ENCODE measurements at places on chromosomes 11 and 22.

GRCh38 chr11:10456519-10456918, 1.5 kb downstream of the AMPD3 start:
- DNase-seq = no peak

DNA sequence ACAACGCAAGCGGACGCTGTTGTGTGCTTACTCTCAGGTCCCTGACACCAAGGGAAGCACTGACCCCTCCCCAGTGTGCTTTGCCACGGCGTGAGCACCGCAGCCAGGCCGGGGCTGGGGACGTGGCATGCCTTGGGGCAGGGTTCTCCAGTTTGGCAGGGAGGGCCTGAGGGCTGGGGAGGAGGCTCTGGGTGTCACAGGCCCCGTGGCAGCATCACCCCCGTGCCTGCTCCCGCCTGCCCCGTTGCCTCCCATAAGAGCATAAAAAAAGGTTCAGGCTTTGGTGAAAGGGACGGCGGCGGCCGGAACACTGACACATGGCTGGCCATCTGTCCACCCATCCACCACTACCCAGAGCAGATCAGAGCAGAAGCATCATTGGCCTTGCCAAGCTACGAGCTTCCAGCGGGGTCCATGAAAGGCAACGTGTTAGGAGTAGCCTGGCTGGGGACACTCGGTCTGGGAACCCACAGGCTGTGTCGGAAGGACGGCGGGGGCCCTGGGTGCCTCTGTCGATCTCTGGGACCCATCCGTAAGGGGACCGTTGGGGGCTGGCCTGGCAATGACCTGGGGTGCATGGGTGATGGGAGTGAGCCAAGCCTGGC, 183.0 kb downstream of the IGLL1 start:
- DNase-seq = no peak

DNA sequence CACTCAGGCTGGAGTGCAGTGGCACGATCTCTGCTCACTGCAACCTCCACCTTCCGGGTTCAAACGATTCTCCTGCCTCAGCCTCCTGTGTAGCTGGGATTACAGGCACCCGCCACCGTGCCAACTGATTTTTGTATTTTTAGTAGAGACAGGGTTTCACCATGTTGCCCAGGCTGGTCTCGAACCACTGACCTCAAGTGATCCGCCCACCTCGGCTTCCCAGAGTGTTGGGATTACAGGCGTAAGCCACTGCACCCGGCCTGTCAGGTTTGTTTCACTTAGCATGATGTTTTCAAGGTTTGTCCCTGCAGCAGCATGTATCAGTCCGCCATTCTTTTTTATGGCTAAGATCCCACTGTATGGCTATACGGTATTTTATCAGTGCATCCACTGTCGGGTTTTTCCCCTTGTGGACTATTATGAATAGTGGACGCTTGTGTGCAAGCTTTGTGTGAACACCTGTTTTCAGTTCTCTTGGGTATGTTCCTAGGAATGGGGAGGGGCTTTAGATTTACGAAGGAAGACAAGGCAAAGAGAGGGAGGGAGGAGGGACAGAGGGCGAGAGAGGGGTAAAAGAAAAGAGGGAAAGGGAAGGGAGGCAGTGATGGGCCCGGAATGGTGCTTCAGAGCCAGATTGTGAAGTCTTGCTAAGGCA, 13.9 kb upstream of the CDC42EP2 start:
- DNase-seq = no peak

DNA sequence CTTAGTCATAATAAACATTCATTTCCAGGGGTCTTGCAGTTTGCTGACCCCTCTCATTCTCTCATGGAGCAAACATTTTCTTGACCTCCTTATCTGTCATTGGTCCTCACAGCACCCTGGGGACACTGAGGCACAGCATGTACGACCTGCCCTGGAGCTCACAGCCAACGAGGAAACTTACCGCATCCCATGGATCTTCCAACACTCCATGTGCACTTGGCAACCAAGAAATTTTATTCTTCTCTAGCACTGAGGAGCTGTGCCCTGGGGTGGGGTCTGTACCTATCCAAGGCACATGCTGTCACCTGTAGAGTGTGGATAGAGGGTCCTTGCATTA, 69.4 kb upstream of the IGLL5 start:
- no peak for DNase-seq

GRCh38 chr22:20279662-20280134, 11.6 kb upstream of the RTN4R start:
- DNase-seq = no peak

GRCh38 chr11:91158297-91158696, 935.4 kb upstream of the CHORDC1 start:
- DNase-seq = no peak

GRCh38 chr11:107018902-107019493, 722 bp upstream of the GUCY1A2 start:
- no peak for DNase-seq

DNA sequence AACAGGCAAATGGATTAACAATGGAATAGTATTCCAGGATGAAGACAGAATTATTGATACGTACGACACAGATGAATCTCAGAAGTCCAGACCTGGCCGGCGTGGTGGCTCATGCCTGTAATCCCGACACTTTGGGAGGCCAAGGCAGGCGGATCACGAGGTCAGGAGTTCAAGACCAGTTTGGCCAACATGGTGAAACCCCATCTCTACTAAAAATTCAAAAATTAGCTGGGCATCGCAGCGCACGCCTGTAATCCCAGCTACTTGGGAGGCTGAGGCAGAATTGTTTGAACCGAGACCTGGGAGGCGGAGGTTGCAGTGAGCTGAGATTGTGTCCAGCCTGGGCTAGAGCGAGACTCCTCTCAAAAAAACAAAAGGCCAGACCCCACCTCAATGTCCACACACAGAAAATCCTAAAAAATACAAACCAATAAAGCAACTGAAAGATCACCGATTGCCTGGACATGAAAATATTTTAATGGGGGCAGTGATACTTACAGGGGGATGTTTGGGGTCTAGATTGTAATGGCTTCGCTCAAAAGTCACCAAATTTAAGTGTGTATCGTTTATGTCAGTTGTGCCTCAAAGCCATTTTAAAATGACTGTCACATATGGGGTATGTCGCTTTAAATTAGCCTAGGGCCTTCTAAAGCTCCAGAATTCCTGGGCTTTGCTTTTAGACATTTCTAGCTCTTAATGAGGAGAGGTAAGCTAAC, 3.8 kb downstream of the RPS25 start:
- DNase-seq = no peak

DNA sequence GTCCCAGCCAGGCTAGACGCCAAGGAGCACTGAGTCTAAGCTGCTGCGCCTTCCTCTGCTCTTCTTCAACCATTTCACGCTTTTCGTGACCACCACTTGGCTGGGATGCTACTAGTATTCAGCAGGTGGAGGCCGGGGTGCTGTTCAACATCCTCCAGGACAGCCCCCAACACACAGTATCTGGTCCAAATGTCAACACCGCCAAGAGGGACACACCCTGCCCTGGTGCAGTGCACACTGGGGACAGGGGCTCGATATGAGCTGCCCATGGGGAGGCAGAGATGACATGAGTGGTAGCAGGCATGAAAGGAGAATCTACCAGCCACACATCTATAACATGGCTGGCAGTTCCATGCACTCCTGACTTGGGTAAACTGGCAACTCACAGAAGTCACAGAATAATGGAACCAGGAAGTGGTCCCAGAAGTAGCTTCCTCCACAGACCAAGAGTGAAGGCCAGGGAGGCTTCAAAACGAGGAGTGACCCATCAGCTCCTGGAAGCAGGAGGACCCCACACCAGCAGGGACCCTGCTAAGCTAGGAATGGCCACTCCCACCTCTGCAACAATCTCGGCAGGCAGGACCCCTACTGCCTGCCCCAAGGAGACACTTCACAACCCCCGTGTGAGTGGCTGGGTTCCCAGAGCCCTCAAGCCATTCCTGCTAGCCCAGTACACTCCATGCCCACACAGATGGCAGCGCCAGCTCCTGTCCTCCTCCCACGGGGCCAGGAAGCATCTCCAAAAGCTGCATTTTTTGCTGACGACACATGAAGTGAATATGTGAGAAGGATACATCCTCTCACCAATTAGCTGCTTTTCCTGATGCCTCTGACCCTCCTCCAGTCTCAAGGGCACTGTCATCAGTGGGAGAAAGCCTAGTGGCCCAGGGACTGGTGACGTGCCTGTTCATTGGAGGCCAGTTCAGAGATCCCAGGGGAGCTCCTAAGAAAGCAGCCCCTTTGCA, 78.8 kb downstream of the DGCR2 start:
- no peak for DNase-seq

GRCh38 chr11:96246718-96247552, 96.1 kb downstream of the MAML2 start:
- DNase-seq = peak; percentile 40

GRCh38 chr11:126815111-126815510, 185.5 kb downstream of the KIRREL3 start:
- no peak for DNase-seq

GRCh38 chr11:69431893-69432738, 49.3 kb upstream of the LINC01488 start:
- no peak for DNase-seq

GRCh38 chr22:48931452-48931851, 896.2 kb downstream of the BRD1 start:
- DNase-seq = no peak

DNA sequence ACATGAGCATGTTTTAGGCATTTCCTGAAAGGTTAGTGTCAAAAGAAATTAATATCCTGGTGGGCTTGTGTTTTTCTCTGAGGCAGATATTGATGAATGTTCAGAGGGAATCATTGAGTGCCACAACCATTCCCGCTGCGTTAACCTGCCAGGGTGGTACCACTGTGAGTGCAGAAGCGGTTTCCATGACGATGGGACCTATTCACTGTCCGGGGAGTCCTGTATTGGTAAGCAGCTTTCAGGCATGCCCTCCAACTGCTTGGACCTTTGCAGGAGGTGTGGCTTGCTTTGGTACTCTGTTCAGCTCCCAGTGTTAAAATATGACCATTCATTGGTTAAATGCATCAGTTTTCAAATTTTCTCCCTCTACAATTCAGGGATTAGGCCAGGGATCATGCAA, 658.6 kb upstream of the ANO5 start:
- no peak for DNase-seq

DNA sequence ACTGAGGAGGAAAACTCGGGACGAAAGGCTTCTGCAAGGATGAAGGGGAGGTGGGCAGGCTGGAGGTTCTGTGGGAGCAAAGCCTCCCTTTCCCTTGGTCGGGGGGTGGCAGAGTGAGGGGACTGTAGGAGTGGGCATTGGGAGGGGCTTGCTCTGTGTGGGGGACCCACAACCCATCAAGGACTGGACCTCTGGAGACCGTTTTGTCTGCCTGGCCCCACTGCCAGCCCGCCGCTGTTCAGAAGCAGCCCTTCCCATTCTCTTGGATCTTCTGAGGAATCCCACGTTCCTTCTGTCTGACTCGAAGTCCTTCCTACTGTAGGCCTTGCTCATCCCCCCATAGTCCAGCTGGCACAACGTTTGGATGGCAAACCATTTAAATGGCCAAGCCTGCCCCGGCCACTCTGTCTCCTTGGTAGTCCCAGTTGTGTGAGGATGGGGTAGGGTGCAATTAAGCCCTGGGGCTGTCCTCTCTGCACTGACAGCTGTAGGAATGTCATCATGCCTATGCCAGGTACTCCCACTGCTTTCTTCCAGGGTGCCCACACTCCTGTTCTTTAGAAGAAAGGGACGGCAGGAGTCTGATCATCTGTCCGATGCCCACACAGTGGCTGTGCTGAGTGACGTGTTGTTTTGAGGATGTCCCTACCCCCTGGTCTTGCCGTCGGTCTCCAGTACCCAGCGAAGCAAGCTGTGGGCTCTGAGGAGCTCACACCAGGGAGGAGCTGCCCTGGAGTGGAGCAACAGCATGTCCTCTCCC, 17.0 kb upstream of the NECTIN1 start:
- no peak for DNase-seq

GRCh38 chr11:1171985-1172728, 14.4 kb downstream of the MUC5AC start:
- no peak for DNase-seq

DNA sequence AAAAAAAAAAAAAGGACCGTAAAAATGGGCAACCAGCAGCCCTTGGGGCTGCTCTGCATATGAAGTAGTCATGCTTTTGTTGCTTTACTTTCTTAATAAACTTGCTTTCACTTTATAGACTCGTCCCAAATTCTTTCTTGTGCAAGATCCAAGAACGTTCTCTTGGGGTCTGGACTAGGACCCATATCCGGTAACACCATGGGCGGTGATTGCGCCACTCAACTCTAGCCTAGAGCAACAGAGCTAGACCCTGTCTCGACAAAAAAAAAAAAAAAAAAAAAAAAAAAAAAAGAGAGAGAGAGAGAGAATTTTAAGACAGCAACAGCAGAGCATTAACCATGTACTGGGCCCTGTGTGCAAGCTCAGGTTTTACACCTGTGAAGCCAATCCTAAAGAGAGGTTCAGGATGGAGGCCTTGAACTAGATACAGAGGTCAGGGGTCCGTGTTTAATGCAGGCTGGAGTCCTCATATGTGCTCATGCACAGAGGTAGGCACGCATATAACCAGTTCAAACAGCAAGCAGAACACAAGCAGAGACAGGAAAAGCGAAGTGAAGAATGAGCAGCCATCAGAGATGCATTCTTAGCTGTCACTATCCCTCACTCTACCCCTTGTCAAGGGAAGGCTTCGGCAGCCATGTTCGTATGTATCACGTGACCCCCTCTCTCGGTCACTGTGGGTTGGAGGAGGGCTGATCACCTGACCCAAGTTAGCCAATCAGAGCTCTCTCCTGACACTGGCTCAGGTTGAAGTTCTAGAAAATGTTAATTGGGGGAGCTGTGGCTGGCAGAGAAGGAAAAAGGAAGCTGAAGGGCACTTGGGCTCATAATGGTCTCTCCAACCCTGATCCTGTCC, 16.7 kb upstream of the SYT12 start:
- no peak for DNase-seq

DNA sequence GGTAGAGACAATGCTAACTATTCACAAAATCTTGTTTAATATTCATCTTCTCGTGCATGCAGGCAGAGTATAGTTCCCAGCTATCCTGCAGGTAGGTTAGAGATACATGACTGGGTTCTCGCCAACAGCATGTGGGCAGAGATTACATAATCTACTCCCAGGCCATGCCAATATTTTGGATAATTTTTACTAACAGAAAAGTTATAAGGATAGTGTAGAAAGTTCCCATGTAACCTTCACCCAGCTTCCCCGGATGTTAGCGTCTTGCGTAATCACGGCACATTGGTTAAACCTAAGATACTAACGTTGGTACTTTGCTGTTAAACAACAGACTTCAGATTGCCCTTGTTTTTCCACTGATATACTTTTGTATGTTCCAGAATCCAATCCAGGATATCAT, 215.5 kb upstream of the LARGE1 start:
- no peak for DNase-seq

GRCh38 chr22:22049684-22050083, 67.1 kb upstream of the TOP3B start:
- DNase-seq = no peak

- no peak for DNase-seq
These were observed 401.6 kb downstream of the BUD13 start for GRCh38 chr11:116371146-116371545.

GRCh38 chr22:36538529-36538928, 9.6 kb upstream of the EIF3D start:
- DNase-seq = no peak

- no peak for DNase-seq
These were observed 25.4 kb downstream of the IGF2 start for GRCh38 chr11:2113776-2114175.

DNA sequence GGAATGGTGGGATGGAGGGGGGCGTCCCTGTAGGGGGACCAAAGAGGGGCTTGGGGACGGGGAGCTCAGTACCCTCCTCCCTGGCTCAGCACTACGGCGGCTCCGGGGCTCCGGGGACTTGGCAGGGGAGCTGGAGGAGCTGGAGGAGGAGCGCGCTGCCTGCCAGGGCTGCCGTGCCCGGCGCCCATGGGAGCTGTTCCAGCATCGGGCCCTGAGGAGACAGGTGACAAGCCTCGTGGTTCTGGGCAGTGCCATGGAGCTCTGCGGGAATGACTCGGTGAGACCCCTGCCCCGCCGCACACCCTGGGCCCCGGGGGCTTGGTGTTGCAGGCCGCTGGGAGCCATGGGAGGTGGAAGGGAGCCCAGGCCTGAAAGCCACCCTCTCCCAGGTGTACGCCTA, 11.8 kb upstream of the MIF start:
- DNase-seq = no peak
